Hindlimb muscle (tissue), 1 donor: ENCODE measurements at places on chromosomes 6 and 20. TPM values are rescaled to one million over a fixed set of nuclear protein-coding genes. Genes with fewer than 3 reads are reported as not detected.

GRCh38 chr20:64113444-64113775, 6.0 kb upstream of the NPBWR2 start:
- DNase-seq, result no peak

DNA sequence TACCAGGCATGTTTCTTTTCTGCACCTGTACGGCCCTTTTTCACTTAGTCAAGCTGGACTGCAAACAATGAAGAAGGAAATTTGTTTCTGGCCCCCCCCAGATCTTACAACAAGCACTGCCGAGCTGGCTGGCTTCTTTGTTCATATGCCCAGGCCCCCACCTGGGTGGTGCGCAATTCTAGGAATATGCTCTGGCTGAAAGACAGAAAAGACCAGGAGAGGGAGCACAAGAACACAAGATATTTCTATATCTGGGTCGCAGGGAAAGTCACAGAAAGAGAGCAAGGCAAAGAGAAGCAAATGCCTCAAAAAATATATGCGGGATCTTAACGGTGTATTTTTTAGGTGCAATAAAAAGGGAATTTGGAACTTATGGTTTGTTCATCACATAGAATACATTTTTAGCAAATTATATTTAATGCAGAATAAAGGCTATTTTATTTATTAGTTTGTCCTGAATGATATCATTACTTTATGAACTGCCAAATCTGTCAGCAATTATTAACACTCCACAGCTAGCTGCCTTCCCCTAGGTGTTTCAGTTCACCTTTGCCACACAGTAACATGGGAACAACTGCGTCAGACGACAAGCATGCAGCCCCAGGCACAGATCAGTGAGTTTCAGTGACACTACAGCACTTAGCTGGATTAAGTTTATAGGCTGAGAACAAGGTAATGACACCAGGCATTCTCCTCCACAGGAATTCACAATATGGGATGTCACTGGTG, 76.5 kb downstream of the GJA10 start:
- peak; percentile 62 for DNase-seq

- DNase-seq, result no peak
Measured at GRCh38 chr20:46255440-46256104, 52.7 kb downstream of the CDH22 start.

DNA sequence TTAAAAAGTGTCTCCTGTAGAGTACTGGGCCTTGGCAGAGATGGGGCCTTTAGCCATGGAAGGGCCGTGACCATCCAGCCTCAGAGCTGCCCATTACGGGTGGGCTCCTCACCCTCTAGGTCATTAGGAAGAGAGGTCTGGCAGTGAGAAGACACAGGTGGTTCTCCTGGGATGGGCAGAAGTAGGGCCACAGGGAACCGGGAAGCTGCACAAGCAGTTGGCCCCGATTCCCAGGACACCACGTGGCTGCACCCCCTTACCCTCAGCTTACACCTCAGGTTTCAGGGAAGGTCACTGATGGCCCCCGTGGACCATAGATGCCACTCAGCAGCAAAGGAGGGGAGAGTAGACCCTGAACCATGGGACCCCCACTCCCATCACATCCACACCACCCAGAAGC, 1.6 kb downstream of the RAET1G start:
- DNase-seq, result no peak

DNA sequence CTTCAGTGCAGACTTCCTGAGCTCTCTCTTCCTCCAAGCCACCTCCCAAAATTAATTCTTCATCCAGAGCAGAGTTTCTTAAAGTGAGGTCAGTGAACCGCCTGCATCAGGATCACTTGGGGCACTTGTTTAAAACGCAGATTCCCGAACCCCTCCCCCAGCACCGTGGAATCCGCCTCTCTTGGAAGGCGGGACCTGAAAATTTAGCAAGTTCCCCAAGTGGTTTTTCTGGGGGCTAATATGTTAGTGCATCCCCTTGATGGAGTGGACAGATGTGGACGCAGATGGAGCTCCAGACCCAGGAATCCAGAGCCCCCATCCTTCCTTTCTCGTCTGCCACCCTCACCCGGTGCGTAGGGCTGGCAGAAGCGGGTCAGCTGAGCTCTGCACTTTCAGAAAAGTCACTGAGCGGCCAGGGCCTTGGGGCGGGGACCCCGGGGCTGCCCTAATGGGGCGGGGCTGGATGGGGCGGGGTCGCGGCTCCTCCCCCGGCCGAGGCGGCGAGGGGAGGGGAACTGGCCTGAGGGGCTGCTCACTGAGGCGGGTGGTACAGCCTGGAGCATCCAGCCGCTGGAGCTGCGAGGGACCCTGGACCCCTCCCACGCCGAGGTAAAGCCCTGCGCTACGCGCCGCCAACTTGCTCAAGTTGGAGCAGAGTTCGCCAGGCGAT, at the start of the genes DEFB124 and REM1:
Gene DEFB124, minus strand, starts transcription at position 370 of the 670 bp plus-strand sequence. CDS start 2,114 bp downstream, outside the sequence.
Gene REM1, plus strand, starts transcription at position 531 of the 670 bp plus-strand sequence. CDS start 1,158 bp downstream, outside the sequence.
- peak; percentile 75 for DNase-seq

ALDH8A1 gene
- polyA plus RNA-seq, result 1.1 TPM

DNA sequence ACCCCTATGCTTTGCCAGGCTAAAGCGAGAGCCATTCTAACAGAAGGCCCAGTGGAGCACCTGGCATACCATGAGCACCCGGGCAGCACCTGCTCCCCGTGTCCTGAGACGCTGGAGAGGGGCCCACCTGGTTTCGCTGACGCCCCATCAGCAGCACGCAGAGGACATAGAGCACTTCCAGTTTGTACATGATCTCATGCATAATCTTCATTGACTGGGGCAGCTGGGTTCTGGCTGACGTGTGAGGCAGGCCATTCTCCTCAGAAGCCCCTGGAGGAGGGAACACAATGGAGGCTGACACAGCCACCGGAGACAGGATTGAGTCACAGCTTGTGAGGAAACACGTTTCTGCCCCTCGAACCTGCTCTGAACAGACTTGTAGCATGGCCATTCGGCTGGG, 65.4 kb downstream of the MYH7B start:
- DNase-seq, result no peak

GRCh38 chr6:72212686-72213085, 326.3 kb downstream of the RIMS1 start:
- no peak for DNase-seq

DNA sequence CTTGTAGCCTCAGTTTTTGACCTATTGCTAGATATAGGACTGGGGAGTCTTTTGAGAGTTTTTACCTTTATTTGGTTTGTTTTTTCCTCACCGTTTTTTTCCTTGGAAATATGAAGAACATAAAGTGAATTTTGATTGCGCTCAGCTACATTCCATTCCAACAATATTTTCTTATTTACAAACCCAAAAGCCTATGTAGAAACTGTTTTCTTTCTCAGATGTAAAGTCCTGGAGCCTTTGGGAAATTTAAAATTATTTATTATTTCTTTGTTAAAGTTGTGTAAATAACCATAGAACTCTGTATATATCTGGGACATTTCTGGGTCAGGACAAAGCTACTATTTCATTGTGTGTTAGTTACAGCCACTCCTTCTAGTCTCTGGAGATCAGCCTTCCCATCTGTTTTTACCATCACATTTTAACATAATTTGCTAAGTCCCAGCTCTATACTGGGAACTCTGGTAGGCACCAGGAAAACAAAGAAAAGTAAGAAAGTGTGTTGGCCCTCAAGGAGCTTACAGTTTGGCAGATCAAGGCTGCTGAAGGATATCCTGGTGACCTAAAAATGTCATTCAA, 68.8 kb downstream of the JAG1 start:
- no peak for DNase-seq

GRCh38 chr6:152232501-152233151, 404.5 kb downstream of the SYNE1 start:
- no peak for DNase-seq

KCNS1 gene
- polyA plus RNA-seq, result 0.04 TPM

DNA sequence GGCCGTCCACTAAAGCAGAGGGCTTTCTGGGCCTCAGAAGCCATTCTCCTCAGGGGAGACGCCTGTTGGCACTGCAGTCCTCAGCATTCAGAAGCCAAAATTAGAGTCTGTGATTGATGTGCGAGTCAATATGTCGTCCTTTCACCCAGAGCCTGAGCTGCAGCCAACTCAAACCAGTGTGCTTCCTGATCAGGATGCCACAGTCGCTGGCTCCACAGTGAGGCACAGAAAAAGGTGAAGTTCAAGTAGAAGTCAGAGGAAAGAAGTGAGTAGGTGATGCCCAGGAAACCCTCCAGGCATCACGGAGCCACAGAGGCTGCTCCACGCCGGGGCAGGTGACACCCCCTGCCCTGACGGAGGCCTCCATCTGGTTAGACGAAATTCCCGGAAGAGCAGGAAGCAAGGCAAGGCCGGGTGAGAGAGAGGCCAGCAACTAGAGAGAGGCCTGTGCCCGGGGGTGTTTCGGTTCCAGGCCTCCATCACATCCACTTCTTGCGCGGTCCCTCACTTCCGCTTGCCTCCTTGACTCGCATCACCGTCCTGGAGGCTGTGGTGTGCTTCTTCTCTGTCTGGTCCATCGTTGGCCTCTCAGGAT, 177.7 kb upstream of the SNX9 start:
- DNase-seq, result no peak

DNA sequence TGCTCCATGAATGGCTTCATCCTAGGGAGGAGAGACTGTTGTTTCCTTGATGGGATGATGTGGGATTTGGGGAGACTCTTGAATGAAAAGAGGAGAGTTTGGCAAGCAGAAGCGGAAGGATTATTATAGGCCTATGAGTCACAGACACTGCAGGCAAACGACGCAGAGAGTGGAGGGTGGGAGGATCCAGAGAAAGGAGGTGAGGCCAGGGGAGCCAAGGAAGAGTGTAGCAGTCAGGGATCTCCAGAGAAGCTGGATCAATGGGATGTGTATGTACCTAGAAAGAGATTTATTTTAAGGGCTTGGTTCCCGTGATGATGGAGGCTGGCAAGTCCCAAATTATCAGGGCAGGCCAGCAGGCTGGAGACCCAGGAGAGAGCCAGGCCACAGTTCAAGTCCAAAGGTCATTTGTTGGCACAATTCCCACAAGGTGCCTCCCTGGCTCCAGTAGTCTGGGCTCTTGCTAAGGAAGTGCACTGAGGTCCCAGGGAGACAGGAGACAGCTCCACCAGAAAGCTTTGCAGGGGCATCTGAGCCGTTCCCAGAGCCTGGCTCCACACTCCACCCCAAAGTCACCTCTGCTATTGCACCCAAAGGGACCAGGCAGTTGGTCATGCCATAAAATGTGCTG, 76.0 kb downstream of the ADTRP start:
- DNase-seq, result no peak

- DNase-seq, result no peak
Measured at GRCh38 chr20:49283176-49283702, 5.4 kb upstream of the ZNFX1 start.

ZNF391 gene
- polyA plus RNA-seq, result 4.3 TPM

DNA sequence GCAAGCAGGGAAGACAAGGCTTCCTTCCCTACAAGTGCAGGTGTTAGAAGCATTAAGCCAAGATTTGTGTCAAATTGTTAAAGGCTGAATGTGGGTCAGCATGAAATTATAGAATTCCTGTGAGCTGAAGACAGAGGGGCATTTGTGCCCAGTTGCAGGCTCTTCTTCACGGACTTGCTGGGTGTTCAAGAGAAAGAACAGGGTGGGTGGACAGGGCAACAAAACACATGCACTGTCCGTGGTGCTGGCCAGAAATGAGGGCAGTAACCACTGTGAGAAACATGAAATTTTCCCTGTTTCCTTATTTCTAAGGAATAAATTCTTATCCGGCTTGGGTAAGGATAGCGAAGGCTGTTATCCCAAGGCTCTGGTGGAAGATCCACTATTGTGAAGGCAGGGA, 579.5 kb upstream of the HTR1E start:
- no peak for DNase-seq

PLAGL1 gene
- polyA plus RNA-seq, result 285 TPM

TBX18 gene
- 21.5 TPM for polyA plus RNA-seq

DNA sequence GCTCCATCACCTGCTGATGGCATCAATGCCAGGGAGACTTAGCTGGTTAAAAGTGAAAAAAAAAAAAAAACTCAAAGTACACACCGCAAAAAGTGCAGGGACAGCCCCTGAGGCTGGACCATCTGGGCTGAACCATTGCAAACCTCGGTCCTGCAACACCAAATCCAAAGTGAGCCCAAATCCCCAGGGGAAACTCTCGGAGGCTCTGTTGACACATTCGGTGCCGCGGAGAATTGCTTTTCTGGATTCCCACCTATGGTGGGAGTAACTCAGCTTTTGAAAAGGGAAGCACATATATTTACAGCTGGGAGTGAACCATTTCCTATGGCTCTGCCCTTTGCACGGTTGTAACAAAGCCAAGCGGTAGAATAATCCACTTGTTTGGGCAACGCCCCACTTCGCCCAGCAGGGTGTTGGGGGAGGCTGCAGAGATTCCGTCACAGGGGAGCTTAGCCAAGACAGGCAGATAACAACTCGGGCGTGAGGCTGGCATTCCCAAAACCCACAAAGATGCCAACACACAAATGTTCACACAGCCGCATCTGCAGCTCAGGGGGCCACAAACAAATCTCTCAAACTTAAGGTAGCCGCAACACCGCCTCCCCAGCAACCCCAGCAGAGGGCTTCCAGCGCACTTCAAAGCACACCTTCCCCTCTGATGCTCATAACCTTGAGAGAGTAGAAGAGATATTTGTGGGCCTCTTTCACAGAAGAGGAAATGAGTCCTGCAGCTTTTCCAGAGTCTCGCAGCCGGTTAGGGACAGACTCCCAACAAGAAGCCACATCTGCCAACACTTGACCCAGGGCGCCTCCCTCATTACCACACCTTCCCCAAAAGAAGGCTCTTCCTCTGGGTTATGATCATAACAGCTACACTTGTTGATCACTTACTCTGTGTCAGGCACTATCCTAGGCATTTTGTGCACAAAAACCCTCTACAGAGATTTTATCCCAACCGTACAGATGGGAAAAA, 11.4 kb downstream of the ZC3H12D start:
- DNase-seq, result no peak

- DNase-seq, result no peak
Measured at GRCh38 chr20:33555755-33556154, 65.9 kb downstream of the CBFA2T2 start.

GRCh38 chr6:116596815-116597214, 19.5 kb upstream of the RSPH4A start:
- peak; percentile 15 for DNase-seq

FAM83B gene
- 0.06 TPM for polyA plus RNA-seq

ARG1 gene
- 0.77 TPM for polyA plus RNA-seq

- no peak for DNase-seq
Measured at GRCh38 chr6:108251252-108251651, 9.6 kb downstream of the SNX3 start.

ALDH5A1 gene
- polyA plus RNA-seq, result 8.2 TPM

DNA sequence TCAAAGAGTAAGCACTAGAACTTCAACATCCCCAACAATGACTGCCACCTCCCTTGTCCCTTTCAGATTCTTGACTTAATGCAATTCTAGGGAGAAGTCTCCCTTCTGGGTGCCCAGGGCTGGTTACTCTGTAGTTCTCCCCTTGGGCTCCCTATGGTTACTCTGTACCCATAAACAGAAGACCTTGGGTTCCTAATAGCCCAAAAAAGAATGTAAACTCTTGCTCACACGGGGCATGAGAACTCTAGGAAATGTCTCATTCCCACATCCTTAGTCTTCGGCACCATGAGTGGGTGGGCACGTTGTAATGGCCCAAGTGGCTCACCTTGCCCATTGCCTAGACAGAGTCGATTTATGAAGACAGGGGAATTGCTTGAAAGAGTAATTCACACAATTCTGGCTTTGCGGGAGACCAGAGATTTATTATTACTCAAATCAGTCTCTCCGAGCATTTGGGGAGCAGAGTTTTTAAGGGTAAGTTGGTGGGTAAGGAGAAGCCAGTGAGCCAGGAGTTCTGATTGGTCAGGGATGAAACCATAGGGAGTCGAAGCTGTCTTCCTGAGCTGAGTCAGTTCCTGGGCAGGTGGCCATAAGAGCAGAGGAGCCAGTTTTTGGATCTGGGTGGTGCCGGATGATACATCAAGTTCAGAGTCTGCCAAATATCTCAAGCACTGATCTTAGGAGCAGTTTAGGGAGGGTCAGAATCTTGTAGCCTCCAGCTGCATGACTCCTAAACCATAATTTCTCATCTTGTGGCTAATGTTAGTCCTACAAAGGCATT, 61.2 kb upstream of the SIRPG start:
- DNase-seq, result peak; percentile 45

- DNase-seq, result peak; percentile 32
Measured at GRCh38 chr6:70221025-70221714, 81.7 kb downstream of the COL9A1 start.

DSE gene
- polyA plus RNA-seq, result 28.9 TPM
